ENCODE measurements at places on chromosomes 3 and 15.

- DNase-seq: no peak
Observed at GRCh38 chr3:153244961-153245360, 82.9 kb downstream of the RAP2B start.

GRCh38 chr3:197680955-197681521, 55.7 kb downstream of the RUBCN start:
- DNase-seq: no peak

- DNase-seq: no peak
Observed at GRCh38 chr3:61742006-61742405, 180.6 kb downstream of the PTPRG start.

- DNase-seq: no peak
Observed at GRCh38 chr3:56321892-56322291, 146.4 kb downstream of the ERC2 start.

DNA sequence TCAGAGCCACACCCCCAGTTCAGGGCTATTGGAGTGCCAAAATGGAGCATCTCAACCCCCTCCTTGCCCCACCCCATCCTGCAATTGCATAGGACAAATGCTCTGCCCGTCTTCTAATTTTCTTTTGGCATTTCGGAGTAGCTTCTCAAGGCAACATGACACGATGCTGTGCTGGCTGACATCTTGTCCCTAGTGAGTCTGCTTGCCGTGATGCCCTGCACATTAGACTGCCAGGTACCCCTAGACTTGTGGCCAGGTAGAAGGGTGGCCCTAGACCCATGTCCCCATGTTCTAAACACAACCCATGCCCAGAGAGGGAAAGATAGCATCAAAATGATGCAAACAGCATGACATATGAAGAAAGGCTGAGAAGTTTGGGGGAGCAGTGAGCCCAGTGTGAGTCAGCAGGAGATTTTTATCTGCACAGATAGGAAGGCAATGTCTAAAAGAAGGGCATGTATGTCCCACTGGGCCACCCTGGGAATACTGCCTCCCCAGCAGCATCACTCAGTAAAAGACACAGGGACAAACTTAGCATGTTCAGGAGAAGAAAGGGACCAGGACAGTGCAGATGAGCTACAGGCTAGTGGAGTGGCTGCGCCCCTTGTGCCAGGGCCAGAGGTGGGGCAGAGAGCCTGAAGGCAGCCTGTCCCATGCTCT, 36.8 kb downstream of the CA12 start:
- no peak for DNase-seq

DNA sequence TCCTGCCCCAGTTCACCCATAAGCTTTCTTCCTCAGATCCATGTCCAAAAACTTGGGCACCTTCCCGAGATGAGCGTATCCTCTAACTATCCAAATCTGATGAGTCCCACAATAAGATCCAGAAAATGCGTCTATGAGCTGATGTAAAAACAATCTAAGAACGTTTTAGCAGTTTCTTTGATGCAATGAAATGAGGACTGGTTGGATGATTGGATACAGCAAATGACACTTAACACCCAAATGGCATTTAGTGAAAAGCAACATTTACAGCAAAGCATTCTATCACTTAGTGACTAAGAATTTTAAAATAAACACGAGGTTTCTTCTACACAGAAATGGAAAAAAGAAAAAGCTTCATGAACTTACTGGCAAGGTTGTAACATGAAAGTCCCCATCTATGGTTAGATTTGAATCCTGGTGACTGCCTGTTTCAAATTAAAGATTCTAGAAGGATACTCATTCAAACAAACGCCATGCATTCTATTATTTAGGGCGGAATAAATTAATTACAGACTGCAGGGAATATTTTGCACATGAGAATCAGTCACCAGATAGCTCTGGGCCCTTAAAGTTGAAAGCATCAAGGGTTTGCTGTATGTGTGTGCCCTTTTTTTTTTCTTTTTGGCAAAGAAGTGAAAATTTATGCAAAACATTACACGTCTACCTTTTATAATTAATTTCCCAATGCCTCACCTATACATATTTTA, 598.6 kb downstream of the FOXP1 start:
- no peak for DNase-seq

GRCh38 chr3:187618722-187619121, 51.5 kb downstream of the SST start:
- no peak for DNase-seq

DNA sequence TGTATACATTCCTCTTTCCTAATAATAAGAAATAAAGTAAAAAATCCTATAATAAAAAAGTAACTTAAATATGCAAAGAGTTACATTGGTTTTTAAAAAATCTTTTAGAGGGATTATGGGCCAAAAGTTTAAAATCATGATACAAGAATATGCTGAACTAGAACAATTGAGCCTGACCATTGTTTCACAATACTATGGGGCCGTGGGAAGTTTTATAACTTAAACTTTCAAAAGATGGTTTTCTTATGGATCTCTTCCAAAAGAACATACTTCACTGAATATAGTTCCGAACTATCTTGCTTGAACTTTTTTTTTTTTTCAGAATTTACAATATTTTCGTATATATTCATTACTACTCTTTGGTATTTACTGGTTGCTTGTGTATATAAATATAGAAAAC, 97.6 kb downstream of the NFKBIZ start:
- DNase-seq: no peak

- no peak for DNase-seq
Observed at GRCh38 chr3:52848617-52849016, 13.8 kb upstream of the MUSTN1 start.

DNA sequence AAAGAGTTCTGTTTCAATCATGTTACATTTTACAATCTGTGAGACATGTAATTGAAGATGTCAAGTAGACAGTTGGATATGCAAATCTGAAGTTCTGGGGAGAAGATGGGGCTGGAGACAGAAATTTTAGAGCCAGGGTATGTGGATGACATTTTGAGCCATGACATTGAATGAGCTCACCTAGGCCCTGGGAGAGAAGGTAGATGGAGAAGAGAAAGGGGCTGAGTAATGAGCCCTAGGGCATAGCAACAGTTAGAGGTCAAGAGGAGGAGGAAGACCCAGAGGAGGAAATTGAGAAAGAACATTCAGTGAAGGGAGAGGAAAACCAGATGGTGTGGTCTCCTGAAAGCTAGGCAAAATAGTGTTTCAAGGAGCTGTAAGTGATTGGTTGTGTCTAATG, 15.3 kb downstream of the TMEM266 start:
- no peak for DNase-seq

GRCh38 chr15:84807228-84807627, 9.9 kb upstream of the ALPK3 start:
- no peak for DNase-seq

GRCh38 chr3:1591327-1592028, 498.7 kb downstream of the CNTN6 start:
- no peak for DNase-seq

DNA sequence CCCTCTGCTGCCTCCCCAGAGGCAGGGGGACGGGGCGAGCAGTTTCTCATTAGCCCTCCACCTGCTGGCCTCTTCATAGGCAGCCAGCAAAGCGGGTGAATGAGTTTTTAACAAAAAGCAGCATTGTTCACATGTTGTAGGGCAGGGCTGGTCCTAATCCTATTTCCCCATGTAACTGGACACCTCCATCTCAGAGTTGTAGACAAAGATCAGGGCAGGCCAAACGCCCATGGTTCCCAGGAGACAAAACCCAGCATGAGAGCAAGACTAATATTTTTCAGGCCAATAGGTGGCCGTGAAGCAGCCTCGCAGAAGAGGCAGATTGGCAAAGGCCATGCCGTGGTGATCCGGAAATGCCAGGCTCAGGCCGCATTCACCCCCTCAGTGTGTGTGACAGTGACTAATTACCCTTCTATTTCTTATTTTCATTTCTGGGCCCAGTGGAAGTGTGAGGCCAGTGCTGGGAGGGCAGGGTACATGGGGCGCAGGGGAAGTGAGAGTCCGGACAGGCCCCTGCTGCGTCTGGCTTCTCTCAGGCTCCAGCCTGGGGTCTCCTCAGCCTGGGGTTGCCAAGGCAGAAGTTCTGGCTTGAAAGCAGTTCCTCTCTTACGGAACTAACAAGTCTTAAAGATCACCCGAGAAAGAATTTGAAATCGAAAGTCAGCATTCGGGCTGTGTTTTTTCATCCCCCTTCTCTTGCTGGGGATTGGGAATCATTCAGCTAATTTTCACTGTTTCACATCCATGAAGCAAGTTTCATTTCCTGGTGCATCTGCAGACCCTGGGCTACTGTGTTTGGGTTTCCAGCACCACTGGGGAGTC, 64.8 kb downstream of the BOC start:
- no peak for DNase-seq

GRCh38 chr3:170603770-170604510, 18.1 kb upstream of the SLC7A14 start:
- no peak for DNase-seq

DNA sequence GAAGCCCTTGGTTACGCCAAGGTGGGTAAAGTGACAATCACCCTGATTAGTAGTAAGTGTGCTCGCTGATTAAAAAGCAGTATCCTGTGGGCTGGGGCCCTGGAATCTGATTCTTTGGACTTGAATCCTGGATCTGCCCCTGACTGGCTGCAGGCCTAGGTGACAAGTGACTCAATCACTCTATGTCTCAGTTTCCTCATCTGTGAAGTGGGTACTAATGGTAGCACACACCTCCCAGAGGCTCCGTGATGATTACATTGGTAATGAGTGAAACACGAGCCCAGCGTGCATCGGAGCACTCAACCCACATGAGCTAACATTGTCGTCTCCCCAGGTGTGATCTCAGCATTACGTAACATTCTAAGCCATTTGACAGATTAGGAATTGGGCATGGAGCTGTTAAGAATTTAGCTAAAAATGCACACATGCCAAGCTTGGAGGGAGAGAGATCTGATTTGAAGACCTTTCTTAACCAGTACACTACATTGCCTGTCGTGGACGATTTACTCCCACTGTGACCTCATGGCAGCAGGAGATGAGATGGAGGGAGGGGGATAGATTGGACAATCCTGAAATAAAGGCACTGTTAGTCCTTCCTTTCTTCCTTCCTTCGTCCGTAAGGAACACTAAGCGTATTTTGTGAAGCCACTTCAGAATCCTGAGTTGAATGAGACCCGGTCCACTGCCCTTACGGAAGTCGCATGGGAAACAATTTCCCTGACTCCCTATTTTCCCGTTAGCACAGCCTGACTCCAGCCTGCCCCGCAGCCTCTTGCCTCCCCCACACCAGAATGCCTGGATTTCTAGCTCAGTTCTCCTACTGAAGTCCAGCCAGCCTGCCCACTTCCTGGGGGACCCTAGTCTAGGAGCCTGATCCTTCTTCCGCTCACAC, 32.1 kb downstream of the MGLL start:
- no peak for DNase-seq

DNA sequence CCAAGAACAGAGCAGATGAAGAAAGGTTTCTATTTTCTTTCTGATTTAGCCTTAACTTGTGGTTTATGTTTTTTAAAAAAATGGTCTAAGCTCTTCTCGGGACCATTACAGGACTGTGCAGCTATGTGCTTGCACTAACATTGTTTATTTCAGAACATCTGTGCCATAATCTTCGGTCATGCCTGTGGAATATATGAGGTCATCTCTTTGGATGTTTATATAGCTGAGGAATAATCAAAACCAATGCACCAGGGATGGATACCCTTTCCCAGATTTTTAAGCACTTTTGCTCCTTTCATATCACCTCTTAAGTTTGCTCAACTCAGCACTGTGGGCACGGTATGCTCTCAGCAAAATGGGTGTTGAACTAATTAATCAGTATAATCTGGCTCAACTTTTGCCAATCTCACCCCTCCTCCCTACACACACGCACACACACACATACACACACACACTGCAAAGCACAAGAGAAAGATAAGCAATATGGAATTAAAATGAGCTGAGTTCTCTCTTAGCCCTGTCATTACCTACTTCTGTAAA, 268.5 kb upstream of the TMC3 start:
- no peak for DNase-seq

GRCh38 chr15:62979252-62979651, 63.3 kb upstream of the TPM1 start:
- DNase-seq: no peak

GRCh38 chr3:13023235-13023970, 49.8 kb downstream of the IQSEC1 start:
- no peak for DNase-seq

DNA sequence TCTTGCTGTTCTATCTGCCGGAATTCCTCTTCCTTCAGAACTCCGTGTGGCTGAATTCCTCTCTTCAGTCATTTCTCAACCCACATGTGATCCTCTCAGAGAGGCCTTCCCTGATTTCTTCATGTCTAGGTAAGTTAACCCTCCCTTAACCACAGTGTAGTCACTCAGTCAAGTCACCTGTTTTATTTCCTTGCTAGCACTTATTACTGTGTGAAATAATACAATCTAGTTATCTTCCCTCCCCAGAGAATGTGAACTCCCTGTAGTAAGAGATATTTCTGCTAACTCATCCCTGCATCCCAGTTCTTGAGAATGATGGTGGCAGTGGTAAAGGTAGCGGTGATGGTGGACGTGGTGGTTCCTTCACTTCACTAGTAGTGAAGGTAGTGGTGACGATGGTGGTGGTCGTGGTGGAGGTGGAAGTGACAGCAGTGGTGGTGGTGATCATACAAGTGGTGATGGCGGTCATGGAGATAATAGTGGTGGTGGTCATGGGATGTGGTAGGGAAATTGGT, 33.3 kb downstream of the COL6A5 start:
- no peak for DNase-seq

DNA sequence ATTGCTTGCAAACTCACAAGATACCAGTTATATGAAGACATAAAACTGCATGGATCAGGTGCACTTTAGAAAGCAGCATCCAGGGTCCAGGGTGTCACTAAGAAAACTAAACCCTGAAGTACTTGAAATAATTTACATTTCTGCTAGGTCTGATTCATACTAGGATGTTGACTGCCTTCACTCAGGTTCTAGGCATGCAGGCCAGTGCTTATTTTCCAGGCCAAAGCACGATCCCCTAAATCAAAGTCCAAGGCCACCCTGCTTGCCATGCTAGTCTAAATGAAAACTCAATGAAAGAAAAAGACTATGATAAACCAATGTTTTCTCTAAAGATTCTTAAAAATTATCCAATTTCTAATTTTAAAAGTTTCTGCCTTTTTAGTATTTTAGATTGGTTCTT, 49.4 kb downstream of the GREM1 start:
- no peak for DNase-seq

- DNase-seq: no peak
Observed at GRCh38 chr3:130901463-130902204, 7.8 kb downstream of the ATP2C1 start.

- DNase-seq: peak; percentile 62
Observed at GRCh38 chr15:72155635-72156616, 37.7 kb downstream of the SENP8 start.

DNA sequence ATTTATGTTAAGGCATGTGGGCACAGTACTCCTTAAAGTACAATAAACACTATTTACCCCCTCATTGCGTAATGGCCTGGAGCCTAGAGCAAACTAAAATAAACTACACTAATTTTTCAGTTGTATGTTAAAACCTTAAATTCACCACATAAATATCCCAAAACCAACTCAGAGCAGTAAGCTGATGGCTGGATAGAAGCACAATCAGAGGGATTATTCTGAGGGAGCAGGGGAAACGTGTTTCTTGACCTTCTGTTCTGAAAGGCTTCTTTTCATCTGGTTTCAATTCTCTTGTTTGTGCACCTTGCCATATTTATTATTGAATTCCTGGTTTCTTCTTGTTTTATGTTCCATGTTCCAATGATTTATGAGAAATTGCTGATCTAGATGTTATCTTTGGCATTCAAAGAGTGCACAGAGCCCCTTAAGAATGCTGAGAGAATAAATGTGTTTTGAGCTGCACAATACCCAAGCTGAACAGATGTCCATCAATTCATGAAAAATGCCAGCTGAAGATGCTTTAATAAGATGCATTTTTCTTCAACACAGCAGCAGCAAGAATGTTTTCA, 29.6 kb downstream of the RPL22L1 start:
- no peak for DNase-seq

- DNase-seq: no peak
Observed at GRCh38 chr3:120171134-120171873, 77.1 kb upstream of the GSK3B start.

GRCh38 chr3:13693441-13693840, 144.5 kb downstream of the FBLN2 start:
- DNase-seq: no peak
